ENCODE measurements at places on chromosomes 3 and 15.

DNA sequence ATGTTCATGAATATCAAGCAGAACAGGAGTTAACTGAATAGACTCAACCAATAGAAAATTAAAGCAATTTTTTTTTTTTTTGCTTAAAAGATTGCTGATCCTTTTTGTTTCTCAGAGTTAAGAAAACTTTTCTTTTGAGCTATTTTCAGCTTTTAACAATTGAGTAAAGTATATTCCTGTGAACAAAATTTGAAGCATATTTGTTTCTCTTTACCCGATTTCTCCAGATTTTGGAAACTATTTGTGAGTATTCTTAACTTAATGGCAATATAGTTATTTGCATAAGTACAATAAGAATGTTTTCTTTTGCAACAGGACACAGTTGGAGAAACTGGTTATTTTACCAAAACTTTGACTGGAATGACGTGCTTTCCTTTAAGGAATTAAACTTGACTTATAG is 53.4 kb upstream of the C15orf39 start:
- DNase-seq, result no peak

DNA sequence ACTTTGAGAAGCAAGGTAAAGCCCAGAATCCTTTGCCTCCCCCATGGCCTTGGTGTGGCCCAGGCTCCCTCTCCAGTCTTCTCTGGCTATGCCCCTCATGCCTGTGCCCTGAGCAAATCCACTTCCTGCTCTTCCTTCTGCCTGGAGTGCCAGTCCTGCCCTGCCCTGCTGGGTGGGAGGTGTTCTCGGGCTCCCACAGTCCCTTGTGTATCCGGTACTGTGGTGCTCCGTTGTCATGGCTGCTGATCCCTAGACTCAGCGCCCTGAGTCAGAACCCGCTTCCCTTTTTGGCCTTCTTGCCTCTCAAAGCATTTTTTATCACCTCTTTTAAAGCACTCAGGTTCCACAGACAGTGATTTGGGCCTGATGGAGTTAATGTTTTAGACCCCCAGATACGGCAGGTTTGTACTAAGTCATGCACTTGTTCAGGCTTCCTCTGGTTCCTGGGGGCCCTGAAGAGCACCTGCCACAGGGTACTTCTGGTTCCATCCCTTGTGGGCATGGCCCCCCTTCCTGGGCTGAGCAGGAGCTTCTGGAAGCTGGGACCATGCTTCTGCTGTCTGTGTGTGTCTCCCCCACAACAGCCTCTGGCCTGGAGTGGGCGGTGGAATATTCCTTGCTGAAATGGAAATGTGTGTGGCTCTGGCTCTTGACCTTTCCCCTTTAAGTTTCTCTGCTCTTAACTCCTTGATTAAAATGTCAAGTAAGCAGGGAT is 29.6 kb upstream of the ADAMTS7 start:
- DNase-seq, result no peak

GRCh38 chr3:71218508-71218907 is 365.0 kb downstream of the FOXP1 start:
- no peak for DNase-seq

- DNase-seq, result no peak
Measured at GRCh38 chr3:170802164-170803151, 67.5 kb downstream of the RPL22L1 start.

DNA sequence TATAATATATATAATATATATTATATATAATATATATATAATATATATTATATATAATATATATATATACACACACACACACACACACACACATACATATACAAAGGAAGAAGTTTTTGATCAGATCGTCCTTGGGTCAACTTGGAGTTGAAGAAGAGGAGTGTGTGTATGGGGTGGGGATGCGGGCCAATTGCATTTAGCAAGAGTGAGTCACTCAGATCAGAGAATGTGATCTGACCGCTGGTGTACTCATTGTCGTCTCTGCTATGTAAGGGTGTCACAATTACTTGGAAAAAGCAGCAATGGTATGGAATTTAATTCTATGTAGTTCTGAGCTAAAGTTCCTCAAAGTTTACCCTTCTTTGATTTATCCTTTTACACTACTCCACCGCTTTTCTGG is 4.6 kb upstream of the VGLL3 start:
- no peak for DNase-seq

DNA sequence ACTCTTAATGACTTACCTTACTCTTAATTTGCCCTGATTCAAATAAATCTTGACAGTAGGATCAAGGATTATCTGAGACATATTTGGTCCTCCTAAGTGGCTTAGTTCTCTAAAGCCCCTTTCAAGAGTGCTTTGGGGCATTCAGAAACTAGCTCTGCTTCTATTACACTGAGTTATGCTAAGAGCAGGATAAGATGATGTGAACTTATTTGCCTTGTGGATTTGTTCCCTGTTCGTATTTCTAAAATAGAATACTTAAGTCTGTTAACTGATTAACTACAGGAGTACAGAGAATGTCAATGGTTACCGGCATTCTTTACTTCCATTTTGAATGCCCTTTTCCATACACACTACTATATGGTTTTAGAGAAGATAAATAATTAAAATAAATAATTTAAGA is 14.8 kb upstream of the FRMD4B start:
- DNase-seq, result no peak

GRCh38 chr3:188124184-188124583 is 29.8 kb upstream of the LPP start:
- DNase-seq, result no peak
